ENCODE measurements at places on chromosomes 7 and 10.

- DNase-seq = no peak
Measured at GRCh38 chr10:9762966-9763656, 1254.6 kb upstream of the CELF2 start.

GRCh38 chr7:12731214-12731656 lies 43.8 kb downstream of the ARL4A start:
- DNase-seq = no peak

GRCh38 chr7:94301024-94301586 lies 93.6 kb upstream of the COL1A2 start:
- DNase-seq = no peak

DNA sequence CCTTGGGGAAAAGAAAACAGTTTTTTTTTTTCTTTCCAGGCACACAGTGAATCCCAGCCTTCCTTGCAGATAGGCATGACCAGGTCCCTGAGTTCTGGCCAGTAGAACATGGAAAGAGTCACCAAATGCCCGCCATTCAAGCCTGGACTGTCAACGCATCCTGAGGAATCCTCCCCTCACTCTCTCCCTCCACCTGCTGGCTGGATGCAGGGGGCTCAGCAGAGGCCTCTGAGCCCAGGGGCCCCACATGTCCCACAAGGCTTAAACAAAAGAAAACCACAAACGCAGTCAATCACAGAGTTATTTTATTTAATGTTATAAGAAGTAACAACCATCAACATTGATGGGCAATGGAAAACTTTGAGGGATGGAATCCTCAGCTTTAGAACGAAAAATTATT lies 93.1 kb downstream of the JCAD start:
- no peak for DNase-seq

GRCh38 chr7:4711634-4712033 lies 29.5 kb downstream of the FOXK1 start:
- no peak for DNase-seq

DNA sequence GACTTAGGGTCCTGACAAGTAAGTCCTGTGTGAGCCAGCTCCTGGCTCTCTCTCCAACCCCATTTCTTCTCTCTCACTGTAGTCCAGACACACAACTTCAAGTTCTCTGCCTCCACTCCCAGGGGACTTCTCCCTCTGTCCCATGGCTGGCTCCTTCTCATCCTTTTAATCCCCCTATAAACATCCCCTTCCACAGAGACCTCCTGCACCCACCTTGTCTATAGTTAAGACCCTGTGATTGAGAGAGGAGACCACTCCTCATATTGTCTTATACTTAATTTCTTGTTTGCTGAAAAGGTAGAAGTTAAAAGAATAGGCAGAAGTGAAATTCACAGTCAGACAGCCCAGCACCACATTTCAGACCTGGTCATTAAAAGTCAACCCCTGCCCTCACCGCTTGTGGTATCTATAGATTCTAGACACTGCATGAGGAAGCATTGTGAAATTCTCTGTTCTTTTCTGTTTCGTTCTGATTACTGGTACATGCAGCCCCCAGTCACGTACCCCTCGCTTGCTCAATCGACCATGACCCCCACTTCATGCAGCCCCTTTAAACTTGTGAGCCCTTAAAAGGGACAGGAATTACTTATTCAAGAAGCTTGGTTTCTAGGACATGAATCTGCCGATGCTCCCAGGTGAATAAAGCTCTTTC lies 125.6 kb upstream of the FRMD4A start:
- peak; percentile 24 for DNase-seq

DNA sequence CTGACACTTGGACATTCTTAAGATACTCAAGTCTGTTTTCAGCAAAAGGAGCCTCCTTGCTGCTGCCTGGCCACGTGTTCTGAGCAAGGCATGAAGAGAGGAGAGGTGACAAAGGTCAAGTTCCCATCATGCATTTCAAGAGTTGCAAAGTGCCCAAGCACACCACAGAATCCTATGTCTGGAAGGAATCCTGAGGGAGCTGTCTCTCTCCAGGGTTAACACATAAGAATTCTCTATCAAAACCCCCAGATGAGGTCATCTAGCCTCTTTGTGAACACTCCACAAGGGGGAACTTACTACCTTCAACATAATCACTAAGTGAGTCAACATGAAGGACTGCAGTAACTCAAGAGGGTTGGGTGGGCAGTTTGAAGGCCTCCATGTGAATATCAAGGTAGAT lies 155.5 kb downstream of the RNF216 start:
- DNase-seq = no peak

GRCh38 chr10:48983648-48984351 lies 44.2 kb upstream of the LRRC18 start:
- no peak for DNase-seq

- DNase-seq = no peak
Measured at GRCh38 chr7:23373151-23374004, 74.2 kb downstream of the MALSU1 start.

- DNase-seq = no peak
Measured at GRCh38 chr7:28102797-28103196, 77.8 kb downstream of the JAZF1 start.

- no peak for DNase-seq
Measured at GRCh38 chr10:33880291-33880690, 545.8 kb upstream of the NRP1 start.

DNA sequence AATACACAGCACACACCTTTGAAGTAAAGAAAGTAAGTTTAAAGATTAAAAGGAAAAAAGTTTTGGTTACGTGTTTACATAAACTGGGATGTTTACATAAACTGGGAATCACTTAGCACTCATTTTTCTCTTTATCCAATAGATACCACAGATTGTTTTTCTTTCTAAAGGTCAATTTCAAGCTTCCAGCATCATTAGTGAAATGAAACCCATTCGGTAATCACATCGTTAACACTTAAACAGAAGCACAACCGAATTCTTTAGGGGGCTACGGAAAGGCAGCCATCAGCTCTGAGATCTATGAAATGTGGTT lies 1.1 kb downstream of the ODAD2 start:
- DNase-seq = no peak

GRCh38 chr7:137895301-137896221 lies 48.8 kb upstream of the DGKI start:
- no peak for DNase-seq

- DNase-seq = no peak
Measured at GRCh38 chr7:86477343-86477935, 166.3 kb upstream of the GRM3 start.

GRCh38 chr10:71727738-71728737 lies 8.5 kb upstream of the C10orf105 start:
- peak; percentile 57 for DNase-seq

DNA sequence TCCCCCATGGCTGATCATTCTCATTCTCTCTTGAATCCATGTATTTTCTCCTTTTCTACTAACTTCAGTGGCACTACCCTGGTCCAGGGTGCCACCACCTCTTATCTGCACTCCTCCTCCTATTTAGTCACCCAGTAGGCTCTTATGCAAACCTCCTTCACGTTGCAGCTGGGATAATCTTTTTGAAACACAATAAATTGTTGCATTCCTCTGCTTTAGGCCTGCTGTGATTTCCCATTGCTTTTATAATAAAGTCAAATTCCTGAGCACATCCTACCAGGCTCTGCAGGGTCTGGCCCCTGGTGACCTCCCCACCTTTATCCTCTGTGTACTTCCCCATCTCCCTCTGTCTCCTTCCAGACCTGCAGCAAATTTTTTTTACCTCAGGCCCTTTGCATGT lies 112.7 kb upstream of the KIAA1217 start:
- no peak for DNase-seq

DNA sequence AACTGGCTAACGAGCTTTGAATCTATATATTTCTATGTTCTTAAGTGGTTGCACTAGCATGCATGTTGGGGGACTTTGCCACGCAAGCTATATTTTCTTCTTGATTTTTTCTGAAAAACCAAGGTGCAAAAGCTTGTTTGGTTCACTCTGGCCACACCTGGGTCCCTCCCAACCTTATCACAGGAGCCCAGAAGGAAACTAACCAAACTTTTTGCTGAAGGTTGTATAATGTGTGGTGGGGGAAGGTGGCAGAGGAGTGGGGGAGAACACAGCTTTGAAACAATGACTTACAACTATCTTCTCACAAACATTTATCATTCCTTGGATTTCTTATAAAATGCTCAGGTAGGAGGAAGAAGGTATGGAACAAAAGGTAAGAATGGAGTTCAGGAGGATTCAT lies 75.3 kb downstream of the TMEM168 start:
- no peak for DNase-seq

GRCh38 chr10:51683031-51683691 lies 16.2 kb downstream of the CSTF2T start:
- no peak for DNase-seq

DNA sequence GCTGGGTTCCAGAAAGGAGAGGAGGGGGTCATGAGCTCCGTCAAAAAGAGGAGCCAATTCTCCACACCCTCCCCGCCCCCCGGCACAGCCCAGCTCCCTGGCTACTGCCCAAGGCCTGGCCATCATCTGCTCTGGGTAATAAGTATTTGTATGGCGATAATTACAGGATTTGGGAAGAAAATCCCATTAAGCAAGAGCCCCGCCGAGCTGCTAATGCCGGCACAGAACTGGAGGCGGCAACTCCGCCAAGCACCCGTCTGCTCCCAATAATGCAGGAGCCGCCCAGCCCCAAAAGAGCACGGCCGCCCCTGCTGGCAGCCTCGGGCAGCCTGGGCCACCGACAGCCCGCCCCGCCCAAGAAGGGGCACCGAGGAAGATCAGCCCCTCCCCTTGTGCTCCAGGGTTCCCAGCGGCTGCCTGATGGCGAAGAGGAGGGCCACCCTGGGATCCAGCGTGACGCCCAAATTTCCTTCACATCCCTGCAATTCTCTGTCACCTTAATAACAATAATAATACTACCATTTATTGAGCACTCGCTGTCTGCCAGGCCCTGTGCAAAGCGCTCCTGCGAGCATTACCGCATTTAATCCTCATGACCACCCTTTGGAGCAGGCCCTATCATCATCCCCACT lies 5.9 kb downstream of the SLIT1 start:
- DNase-seq = no peak

GRCh38 chr7:44962483-44963251 lies 16.1 kb downstream of the MYO1G start:
- no peak for DNase-seq

DNA sequence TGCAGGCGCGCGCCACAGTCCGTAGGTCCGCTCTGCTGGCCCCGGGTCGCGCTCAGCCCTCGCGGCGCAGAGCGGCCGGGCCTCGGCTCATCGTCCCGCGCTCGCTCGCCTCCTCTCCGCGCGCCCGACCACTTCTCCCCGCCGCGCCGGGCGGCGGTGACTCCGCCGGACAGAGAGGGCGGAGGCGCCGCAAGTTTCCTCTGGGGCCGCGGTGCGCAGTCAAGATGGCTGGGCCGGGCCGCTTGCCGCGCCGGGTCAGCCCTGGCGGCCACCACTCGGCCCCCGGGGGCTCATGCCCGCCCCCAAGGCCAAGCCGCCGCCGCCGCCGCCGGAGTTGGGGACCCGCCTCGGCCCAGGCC lies 441 bp downstream of the FZD8 start:
- no peak for DNase-seq

DNA sequence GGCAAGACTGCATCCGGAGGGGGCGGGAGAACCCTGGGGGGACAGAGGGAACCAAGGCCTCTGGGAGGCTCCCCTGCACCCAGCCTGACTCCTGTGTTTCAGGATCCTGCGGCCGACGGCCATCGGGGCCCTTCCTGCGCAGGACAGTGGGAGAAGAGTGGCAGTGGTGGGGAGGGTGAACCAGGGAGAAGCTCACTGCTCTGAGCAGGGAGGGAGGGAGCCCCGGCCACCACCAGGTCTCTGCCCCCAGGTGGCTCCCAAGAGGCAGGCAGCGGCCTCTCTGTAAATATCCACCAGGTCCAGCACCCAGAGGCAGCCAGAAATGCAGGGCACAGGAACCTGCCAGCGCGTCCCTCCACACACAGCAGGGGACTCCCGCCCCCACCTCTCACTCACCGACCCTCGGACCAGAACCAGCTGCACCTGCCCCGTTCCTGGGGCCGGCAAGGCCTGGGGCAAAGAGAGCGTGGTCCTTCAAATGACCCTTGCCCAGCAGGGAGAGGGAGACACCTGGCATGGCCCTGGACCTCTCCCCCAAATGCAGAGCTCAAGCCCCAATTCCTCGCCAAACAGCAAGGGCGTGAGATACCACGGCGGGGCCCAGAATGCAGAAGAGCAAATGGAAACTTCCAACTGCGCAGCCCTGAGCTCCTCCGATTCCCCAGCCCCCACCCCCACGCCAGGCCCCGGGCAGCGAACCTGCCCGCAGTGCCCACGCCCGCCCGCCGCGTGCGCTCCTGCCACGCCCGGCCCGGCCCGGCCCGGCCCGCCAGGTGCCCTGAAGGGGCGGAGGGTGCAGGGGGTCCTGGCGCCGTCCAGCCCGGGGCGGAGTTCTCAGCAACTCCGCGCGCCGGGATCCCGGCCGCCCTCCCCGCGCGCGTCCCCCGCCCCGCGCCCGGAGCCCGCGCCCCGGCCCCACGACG lies 805 bp downstream of the RASGEF1A start:
- no peak for DNase-seq

GRCh38 chr7:106553446-106553836 lies 107.5 kb downstream of the CCDC71L start:
- DNase-seq = no peak

DNA sequence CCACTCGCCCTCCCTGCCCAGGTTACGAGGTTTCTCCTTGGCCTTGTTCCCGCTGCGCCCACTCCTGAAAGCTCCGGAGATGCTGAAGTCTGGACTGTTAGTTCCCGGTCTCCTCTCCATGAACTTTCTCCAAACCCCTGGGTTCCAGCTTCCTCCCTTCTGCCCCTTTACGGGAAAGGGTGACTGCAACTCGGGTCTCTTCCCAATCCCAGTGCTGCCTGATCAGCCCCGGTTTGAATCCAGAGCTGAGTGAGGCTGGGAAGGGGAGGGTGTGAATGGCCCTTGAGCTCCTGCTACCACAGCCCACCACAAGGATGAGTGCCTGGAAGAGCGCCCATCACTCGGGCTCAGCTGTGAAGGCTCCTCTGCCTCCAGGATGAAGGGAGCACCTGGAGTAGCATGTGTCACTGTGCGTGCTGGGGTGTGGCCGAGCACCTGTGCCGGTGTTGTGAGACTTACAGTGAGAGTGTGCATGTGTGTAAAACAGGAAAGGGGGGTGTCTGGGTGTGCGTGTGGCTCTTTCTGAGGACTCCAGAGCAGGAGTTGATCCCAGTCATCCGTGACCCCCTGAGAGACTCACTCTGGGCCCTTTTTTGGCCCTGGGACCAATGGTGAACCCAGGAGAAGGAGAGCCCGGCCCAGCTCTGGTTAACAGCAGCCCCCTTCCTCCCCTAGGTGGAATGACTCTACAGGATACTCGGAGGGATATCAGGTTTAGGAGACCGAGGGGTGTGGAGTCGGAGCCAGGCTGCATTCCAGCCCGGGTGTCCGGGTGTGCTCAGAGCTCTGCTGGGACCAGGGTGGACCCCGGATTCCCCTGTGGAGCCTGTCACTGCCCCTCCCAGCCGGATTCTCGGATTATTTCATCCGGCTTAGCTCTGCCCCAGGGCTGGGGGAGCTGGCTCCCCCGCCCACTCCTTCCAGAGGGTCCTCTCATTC lies 1.1 kb upstream of the ZNF467 start:
- no peak for DNase-seq
